T-helper 22 cell (primary cell): ENCODE measurements at places on chromosomes 7 and 10.

DNA sequence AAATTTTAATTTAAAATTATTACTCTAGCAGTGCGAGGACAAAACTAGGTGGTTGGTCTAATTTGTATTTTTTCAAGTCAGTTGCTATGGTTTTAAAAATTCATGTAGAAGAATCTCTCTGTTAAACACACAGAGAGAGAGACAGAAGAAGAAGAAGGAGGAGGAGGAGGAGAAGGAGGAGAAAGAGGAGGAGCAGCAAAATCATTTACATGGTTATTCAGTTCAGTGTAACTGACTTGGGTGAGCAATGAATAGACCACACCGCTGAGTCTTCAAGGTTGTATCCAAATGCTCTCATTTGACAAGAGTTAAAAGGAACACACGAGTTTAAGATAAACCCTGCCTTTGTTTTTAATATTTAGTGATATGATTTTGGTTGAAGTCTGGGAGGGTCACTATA lies 131.1 kb downstream of the PDE1C start:
- DNase-seq, result no peak

- DNase-seq, result no peak
Measured at GRCh38 chr7:91852263-91852741, 28.2 kb downstream of the MTERF1 start.

GRCh38 chr7:43533801-43534479 lies 49.0 kb upstream of the STK17A start:
- no peak for DNase-seq

DNA sequence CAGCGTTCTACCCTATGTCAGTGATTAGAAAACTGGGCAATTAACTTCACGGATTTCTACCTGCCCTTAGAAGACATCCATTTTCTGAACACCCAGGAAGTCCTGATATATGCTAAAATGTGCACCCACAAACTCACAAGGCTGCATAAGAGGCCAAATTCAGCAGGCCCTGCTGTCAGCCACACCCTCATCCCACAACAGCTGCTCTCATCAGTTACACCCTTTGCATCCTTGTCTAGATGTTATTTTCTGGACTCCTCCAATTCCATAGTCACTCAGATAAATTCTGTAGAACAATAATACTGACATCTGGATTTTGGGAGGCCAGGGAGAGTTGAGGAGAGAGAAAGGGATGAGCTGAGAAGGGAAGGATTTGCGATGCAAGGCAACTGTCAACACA lies 208.9 kb downstream of the TAX1BP1 start:
- DNase-seq, result no peak

DNA sequence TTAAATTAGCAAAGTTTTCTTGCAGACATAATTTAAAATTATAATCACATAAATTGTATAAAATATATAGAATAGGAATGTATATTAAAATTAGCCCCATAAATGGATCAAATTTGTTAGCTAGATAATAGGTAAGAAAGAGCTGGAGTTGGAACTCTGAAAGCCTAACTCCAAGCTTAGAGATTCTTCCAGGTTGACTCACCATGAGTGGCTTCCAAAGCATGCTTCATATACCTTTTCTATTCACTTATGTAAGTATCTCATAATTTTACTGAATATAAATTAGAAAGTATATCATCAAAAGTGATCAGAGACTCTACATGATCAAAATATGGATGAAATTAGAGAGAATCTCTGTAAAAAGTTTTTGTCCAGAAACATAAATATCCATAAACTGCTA lies 320.7 kb upstream of the MAGI2 start:
- no peak for DNase-seq

DNA sequence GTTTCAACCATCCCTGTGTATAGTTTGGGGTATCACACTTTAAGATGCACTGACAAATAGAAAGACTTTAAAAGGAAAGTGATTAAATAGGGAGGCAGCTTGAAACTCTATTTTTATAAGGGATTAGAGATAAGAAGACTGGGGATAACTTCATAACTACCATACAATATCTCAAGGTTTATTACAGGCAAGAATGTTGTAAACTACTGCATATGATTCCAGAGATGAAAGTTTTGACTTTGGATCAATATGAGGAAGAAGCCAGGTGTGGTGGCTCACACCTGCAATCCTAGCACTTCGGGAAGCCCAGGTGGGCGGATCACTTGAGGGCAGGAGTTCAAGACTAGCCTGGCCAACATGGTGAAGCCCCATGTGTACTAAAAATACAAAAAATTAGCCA lies 96.1 kb downstream of the DNAJC1 start:
- no peak for DNase-seq

DNA sequence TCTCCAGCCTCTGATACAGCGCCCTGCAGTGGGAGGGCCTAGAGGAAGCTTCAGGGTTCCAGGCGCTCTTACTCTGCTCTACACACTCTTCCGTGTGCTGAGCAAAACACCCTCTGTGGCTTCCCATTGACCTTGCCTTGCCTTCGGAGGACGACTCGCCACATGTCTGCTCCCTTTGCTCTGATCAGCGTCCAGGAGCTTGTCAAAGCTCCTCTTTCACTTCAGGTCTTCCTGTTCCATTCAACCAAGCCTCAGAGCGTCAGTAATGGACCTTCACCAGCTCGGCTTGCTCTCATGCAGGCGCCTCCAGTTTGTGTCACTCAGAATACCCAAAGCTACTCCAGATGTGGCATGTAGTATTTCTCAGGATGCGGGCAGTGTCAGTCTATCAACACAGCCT lies 173.9 kb downstream of the ARID5B start:
- no peak for DNase-seq

DNA sequence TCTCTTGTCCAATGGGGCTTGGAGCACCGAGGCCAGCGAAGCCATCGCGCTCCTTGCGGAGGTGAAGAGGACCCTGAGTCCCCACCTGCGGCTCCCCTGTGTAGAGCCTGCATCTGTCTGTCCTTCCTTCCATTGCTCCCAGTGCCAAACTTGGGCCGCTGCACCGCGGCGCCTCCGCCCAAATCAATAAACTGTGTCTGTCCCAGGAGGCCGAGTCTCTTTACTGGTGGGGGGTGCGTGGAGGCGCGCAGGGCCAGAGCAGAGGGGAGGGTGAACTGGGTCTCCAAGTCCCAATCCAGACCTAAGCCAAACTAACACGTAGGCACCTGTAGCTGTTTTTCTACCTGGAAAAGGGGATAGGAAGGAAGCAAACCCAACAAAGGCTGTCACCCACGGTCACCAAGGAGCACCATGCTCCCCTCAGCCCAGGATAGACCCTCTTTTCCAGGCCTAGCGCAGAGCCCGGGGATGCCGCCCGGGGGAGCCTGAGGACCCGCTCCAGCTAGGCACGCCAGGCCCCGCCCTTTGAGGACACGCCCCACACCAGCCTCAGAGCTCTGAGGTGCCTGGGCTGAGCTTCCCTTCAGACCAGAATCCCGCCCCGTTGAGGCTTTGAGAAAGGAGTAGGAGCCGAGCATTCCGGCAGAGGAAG lies 1.2 kb upstream of the CHAT start:
- no peak for DNase-seq

- no peak for DNase-seq
Measured at GRCh38 chr7:46908770-46909169, 673.1 kb downstream of the TNS3 start.

GRCh38 chr10:113463777-113464176 lies 89.1 kb upstream of the HABP2 start:
- DNase-seq, result no peak

GRCh38 chr7:80873140-80873539 lies 45.7 kb downstream of the SEMA3C start:
- DNase-seq, result no peak

- DNase-seq, result no peak
Measured at GRCh38 chr7:40859965-40860543, 725.2 kb downstream of the SUGCT start.

GRCh38 chr10:47175181-47176123 lies 124.5 kb upstream of the GDF10 start:
- DNase-seq, result no peak

DNA sequence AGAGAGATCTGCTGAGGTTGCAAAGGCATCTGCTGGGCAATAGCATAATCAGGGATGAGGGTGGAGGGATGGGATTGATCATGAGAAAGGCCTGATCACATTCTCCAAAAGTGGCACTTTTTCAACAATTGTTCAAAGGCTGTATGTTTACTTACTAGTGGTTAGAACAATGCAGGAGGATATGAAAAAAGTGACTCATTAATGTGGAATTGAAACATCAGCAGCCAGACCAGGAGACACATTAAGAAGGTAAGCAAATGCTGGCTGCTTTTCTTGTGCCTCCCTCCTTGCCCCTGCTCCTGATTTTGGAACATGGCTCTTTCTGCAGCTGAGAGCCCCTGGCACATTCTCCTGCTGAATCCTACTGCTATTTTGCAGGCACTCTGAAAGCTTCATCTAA lies 63.5 kb downstream of the FAM204A start:
- no peak for DNase-seq

- no peak for DNase-seq
Measured at GRCh38 chr7:68449099-68449498, 1149.2 kb upstream of the AUTS2 start.

- no peak for DNase-seq
Measured at GRCh38 chr7:32525839-32526238, 30.6 kb downstream of the AVL9 start.

DNA sequence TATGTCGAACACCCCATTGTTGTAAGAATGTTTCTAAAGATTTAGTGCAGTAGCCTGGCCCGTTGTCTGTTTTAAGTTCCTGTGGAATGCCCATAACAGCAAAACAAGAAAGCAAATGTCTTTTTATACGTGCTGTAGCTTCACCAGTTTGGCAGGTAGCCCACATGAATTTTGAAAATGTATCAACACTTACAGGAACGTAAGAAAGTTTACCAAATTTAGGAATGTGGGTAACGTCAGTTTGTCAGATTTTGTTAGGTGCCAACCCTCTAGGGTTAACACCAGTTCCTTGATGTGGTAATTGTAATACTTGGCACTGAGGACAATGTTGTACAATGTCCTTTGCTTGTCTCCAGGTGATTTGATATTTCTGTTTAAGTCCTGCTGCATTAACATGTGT lies 3.2 kb upstream of the GIMAP4 start:
- DNase-seq, result no peak
